NCI-H187 treated with DMSO at 0.1 percent for 48 hours (cell line): ENCODE measurements at places on chromosomes 2 and 18.

DNA sequence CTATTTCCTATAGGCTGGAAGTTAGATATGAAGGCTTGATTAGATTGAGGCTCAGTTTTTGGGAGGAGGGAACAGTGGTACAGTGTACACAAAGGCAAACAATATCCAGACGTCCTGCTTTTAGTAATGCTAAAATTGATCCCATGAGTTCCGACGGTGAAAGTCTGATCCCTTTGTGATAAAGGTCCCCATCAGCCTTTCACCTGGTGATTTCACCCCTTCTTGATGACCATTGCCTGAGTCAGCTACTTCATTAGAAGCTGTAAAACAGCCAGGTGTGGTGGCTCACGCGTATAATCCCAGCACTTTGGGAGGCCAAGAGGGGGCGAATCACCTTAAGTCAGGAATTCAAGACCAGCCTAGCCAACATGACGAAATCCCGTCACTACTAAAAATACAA lies 29.7 kb downstream of the TWSG1 start:
- no peak for DNase-seq

GRCh38 chr2:217915706-217916105 lies 87.1 kb downstream of the TNS1 start:
- DNase-seq = no peak

GRCh38 chr2:222751238-222751637 lies 79.8 kb downstream of the MOGAT1 start:
- DNase-seq = no peak

DNA sequence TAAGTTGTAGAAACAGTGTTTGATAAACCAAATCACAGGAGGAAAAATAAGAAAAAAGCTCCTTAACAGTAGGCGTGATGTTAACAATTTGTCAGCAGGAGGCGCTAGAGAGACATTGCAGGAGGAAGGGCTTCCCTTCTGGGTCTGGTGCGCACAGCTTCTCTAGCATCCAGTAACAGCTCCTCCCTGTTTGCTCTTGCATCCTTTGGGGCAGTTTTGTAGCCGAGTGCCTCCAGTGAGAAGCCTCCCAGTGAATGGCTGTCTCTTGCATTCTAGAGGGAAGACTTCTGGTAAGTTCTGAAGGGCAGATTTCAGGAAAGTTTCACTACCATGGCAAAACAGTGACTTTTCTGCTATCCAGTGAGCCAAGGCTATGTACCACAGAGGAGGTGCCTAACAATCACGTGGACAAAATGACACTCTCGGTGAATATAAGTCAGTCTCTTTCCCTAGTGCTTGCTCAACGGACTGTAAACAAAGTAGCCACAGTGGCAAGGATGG lies 9.5 kb upstream of the ZNF396 start:
- no peak for DNase-seq

- no peak for DNase-seq
Observed at GRCh38 chr18:39375066-39375465, 1809.5 kb upstream of the CELF4 start.

DNA sequence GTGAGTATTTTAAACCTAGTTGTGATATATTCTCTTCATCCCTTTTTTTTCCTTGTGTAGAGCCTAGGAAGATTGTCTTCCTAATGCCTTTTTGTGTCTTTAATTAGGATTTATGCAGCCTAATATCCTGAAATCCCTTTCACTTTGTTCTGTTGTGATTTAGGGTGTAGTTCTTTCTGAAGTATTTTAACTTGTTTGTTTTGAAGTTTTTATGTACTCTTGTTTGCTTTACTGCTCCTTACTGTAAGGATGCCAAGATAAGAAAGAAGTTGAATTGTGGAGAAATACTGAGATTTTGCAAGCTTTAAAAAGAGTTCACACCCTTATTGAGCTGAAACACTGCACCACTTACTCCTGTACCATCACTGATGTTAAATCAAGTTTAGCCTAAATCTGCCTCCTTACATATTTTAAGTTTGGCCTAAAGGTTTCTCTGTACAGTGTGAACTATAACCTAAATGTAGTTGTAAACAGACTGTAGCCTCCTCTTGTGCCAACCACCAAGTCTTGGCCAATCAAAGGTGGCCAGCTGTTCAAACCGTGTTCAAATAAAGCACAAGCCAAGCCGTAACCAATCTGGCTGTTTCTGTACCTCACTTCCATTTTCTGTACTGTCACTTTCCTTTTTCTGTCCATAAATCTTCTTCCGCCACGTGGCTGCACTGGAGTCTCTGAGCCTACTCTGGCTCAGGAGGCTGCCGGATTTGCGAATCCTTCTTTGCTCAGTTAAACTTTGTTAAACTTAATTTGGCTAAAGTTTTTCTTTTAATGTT lies 17.7 kb upstream of the ACOXL start:
- no peak for DNase-seq

DNA sequence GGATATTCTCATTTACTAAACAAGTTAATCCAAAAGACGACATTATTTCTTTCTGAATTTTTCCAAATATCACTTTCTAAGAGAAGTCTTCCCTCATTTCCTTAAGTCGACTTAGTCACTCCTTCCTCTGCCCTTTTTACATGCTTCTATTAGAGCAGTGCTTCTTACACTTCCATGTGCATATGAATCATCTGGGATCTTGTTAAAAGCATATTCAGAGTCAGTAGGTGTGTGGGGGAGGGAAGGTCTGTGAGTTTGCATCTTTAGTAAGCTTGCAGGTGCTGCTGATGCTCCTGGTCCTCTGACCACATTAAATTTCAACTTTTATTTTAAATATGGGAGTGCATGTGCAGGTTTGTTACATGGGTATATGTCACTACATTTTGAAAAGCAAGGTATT lies 582.6 kb downstream of the NRXN1 start:
- DNase-seq = peak; percentile 31
